Upper lobe of right lung (tissue), 1 donor: ENCODE measurements at places on chromosomes 6 and 20. TPM values are rescaled to one million over a fixed set of nuclear protein-coding genes. Genes with fewer than 3 reads are reported as not detected.

DNA sequence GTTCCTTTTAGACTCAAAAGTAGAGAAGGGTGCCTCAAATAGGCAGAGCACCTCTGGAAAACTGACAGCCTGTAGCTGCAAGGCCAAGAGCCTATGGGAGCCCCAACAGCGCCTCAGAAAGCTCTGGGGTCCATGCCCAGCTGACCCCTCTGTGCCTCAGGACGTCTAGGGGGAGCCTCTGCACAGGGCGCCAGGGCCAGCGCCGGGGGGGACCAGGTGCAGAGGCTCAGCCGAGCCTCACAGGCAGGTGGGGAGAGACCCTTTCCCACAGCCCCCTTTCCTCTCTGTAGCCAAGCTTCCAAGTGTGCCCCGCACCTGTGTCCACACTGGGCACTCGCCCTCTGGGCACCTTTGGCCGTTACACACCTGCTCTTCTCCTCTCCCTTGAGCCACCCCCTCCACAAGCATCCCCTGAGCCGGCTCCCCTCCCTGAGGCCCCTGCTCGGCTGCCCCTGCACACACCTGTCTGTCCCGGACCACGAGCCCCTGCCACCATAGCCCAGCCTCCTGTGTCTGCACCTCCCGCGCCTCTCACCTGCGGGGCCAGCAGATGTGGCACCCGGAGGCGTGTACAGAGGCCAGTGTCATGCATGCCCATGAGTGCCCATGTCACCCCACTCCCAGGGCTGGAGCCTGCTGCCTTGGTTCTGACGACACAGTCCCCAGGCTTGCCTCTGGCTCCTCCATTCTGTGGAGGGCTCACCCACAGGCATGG lies 53.2 kb downstream of the GINS1 start:
- no peak for DNase-seq

- no peak for DNase-seq
Measured at GRCh38 chr20:39268491-39268951, 306.4 kb downstream of the DHX35 start.

DNA sequence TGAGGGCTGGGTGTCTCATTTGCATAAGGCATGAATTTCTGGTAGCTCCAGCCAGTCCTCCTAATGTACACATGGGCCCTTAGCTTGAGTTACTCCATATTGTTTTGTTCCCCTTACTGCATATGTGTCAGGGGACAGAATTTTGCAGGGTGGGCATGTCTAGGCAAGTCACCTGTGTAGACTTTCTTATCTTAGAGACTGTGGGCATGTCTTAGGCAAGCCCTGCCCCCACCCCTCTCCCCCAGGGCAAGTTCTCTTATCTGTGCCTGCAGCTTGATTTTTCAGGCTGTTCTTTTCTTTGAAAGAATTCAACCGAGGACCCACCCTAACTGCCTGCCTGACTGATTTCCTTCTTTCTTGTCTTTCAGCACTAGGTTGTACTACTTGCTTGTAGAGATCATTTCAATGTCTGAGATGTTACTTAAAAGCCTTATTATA lies 32.1 kb downstream of the NHLRC1 start:
- DNase-seq, result no peak

Gene SLC12A5
- 2.0 TPM for total RNA-seq

- no peak for DNase-seq
Measured at GRCh38 chr6:56900784-56901183, 54.1 kb upstream of the BEND6 start.

Gene TREML4
- total RNA-seq, result not detected
